ENCODE measurements at places on chromosomes 11 and 22. TPM values are rescaled to one million over a fixed set of nuclear protein-coding genes. Genes with fewer than 3 reads are reported as not detected.

SYCE3 gene
- not detected for total RNA-seq

ACTN3 gene
- 0.26 TPM for total RNA-seq

FAM89B gene
- total RNA-seq = 41.0 TPM

TMPRSS13 gene
- total RNA-seq = not detected

HTR3A gene
- not detected for total RNA-seq

PIK3C2A gene
- 39.3 TPM for total RNA-seq

LRRC10B gene
- 23.0 TPM for total RNA-seq

ZC3H12C gene
- 19.7 TPM for total RNA-seq

KRTAP5-5 gene
- not detected for total RNA-seq

MMP27 gene
- not detected for total RNA-seq

OR4C45 gene
- total RNA-seq = not detected

HBG2 gene
- not detected for total RNA-seq

ZP1 gene
- not detected for total RNA-seq

OR52H1 gene
- total RNA-seq = 0.43 TPM

RAB36 gene
- total RNA-seq = 15.5 TPM

DNAJB13 gene
- total RNA-seq = 0.48 TPM

OR6A2 gene
- 0.20 TPM for total RNA-seq

SCUBE2 gene
- total RNA-seq = 1.00 TPM

APOBEC3G gene
- 27.1 TPM for total RNA-seq

OR51B4 gene
- 0.25 TPM for total RNA-seq

NCAM1 gene
- 130 TPM for total RNA-seq

PRCP gene
- total RNA-seq = 46.5 TPM

CNTF gene
- 1.1 TPM for total RNA-seq

DAGLA gene
- total RNA-seq = 4.4 TPM

P2RY6 gene
- 0.23 TPM for total RNA-seq

CTSW gene
- 0.30 TPM for total RNA-seq

CFAP300 gene
- total RNA-seq = 5.7 TPM

IFITM10 gene
- 3.6 TPM for total RNA-seq

LRRC4C gene
- 0.30 TPM for total RNA-seq

CCDC85B gene
- 62.5 TPM for total RNA-seq

MRGPRX3 gene
- not detected for total RNA-seq

Measured in ovary (tissue), 10 donors.